Fibroblast of skin of left biceps (primary cell): ENCODE measurements at places on chromosomes 1 and 21.

- DNase-seq: no peak
Observed at GRCh38 chr1:63821091-63822005, 47.5 kb downstream of the ROR1 start.

DNA sequence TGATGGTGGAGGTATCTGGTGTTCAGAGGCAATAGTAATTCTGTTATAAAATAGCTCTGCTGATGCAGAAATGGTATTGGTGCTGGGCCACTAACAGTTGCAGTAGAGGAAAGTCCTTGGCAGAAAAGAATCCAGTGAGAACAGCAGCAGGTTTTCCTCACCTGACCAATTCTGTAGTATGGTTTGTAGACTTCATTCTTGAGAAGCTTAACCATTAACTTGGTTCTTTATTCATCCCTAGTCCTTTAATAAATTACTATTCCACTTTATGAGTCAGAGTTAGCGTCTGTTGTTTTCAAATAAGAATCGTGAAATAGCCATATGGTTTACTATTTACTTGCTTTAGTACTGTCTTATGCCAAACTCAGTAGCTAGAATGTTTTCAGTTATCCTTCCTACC, 128.5 kb upstream of the SERTAD4 start:
- no peak for DNase-seq

- DNase-seq: no peak
Observed at GRCh38 chr1:211328866-211329475, 2.3 kb downstream of the TRAF5 start.

DNA sequence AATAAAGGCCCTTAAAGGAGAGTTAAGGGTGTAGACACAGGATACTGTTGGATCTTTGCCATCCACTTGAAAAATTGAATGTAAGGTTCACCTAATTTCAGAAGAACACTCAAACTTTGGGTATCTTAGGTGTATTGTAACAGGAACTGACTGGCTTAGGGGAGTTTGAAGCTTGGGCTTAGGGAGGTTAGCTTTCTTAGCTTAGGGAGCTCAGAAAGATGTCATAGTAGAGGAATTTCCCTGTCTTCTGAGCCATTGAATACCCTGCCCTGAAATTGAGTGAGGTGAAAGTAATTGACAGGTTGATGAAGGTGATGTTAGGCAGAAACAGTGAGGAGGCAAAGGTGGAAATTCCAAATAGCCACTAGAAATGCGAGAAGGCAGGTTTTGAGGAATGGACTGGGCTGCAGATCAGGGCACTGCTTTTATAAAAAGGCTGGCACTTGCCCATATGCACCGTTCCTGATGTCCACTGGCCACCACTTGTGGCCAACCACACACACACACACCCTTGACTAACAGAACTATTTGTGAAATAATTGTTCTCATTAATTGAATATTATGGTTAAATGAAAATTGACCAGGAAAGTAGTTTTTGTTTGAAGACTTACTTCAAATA, 16.5 kb downstream of the BACH1 start:
- no peak for DNase-seq

DNA sequence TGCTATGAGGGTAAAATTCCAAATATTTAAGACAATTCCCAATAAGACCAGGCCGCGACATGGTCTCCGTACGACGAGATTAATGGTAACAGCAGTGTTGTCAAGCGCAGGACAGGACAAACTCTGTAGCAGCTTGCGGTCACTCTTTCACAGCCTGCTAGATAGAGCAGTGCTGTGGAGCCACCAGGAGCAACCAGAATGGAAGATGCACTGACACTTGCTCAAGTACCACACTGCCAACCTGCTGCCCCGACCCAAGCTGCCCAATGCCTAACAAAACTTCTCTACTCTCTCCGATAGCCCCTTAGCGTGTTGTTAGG, 636 bp downstream of the WARS2 start:
- no peak for DNase-seq

GRCh38 chr1:234987415-234988154, 141.1 kb downstream of the TOMM20 start:
- peak; percentile 67 for DNase-seq

- DNase-seq: no peak
Observed at GRCh38 chr1:180137776-180138175, 16.9 kb upstream of the QSOX1 start.

DNA sequence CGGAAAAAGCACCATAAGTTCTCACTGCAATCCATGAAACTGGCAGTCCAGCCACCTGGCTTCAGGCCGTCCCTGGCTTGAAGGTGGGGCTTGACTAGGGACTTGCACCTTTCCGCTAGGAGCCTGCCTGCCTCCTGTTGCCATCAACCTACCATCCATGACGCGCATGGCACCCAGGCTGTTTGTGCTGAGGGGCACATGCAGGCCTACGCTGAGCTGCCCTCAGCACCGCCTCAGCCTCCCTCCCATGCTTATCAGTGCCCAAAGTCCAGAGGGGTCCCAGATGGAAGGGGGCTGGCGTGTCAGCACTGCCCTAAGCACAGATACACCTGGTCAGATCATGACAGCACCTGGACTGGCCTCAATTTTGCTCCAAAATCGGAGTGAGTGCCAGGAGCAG, 190.2 kb upstream of the LYPLAL1 start:
- DNase-seq: no peak

- DNase-seq: no peak
Observed at GRCh38 chr1:62672029-62672428, 16.2 kb downstream of the DOCK7 start.

- DNase-seq: no peak
Observed at GRCh38 chr1:213393860-213394259, 342.8 kb downstream of the RPS6KC1 start.

- no peak for DNase-seq
Observed at GRCh38 chr1:202170726-202171125, 10.3 kb upstream of the PTPN7 start.

GRCh38 chr1:177236962-177237361, 66.2 kb downstream of the BRINP2 start:
- no peak for DNase-seq

GRCh38 chr1:200081151-200081968, 53.9 kb downstream of the NR5A2 start:
- DNase-seq: no peak

- DNase-seq: no peak
Observed at GRCh38 chr21:25734654-25734903, 125 bp downstream of the ATP5PF start.

- DNase-seq: no peak
Observed at GRCh38 chr1:73980324-73981040, 217.5 kb downstream of the LRRIQ3 start.

DNA sequence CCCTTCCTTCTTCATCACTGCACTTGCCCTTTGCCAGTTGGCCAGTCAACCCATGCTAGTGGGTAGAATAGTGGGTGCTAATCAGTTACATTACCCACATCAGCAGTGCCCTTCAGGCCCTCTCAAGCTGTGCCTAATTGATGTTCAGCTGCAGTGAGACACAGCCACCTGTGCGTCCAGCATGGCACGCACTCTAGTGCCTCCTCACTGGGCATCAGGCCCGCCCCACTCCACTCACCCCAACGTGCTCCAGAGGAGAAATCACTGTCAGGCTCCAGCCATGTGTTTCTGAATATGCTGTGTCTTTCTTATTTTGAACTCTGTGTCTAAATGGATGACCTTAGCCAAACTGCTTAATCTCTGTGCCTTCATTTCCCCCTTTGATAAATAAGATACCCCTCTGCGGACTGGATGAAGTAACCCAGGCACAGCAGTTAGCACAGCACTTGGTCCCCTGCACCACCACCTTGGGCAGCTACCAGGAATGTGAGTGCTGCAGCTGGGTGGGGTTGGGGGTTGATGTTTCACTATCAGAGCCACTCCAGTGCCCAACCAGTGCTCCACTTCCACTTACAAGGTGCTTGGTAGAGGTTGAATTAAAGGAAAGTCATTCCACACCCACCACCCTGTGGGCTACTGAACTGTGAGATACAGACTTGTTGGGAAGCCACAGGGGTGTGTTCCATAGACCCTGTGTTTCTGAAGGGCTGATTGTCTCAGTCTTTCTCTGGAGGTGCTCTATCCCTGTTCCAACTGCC, 8.9 kb upstream of the ADORA3 start:
- no peak for DNase-seq

GRCh38 chr1:94898491-94899385, 28.2 kb downstream of the CNN3 start:
- DNase-seq: no peak

- no peak for DNase-seq
Observed at GRCh38 chr1:225467193-225468020, 39.6 kb upstream of the LBR start.

DNA sequence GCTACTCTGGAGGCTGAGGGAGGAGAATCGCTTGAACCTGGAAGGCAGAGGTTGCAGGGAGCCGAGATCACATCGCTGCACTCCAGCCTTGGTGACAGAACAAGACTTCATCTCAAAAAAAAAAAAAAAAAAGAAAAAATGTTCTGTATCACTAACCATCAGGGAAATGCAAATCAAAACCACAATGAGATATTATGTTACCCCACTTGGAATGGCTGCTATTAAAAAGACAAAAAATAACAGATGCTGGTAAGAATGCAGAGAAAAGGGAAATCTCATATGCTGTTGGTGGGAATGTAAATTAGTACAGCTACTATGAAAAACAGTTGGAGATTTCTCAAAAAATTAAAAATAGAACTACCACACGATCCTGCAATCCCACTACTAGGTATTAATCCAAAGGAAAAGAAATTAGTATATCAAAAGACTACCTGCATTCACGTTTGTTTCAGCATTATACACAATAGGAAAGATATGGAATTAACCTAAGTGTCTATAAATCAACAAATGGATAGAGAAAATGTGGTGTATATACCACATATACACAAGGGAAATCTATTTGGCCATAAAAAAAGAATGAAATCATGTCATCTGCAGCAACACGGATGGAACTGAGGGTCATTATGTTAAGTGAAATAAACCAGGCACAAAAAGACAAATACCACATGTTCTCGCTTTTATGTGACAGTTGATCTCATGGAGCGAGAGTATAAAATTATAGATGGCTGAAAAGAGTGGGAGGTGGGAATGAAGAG, 62.6 kb downstream of the ABL2 start:
- peak; percentile 57 for DNase-seq

DNA sequence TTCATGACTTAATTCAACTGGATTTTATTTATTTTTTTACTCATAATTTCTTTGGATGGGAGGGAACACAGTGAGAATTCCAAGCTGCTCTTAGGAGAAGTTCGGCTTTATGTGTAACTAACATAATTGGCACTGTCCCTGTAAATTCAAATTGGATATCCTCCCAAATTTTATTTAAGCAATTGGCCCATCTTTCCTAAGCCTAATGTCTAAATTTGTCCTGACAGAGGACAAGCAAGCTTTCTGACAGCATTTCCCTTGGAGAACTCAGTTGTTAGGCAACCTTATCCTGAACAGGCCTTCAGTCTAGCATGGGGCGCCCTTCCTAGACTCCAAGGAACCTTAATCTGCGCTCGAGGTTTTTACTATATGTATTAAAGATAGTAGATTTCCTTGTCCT, 550.3 kb downstream of the NUF2 start:
- no peak for DNase-seq

GRCh38 chr1:206010060-206010459, 6.9 kb upstream of the RAB7B start:
- DNase-seq: no peak

DNA sequence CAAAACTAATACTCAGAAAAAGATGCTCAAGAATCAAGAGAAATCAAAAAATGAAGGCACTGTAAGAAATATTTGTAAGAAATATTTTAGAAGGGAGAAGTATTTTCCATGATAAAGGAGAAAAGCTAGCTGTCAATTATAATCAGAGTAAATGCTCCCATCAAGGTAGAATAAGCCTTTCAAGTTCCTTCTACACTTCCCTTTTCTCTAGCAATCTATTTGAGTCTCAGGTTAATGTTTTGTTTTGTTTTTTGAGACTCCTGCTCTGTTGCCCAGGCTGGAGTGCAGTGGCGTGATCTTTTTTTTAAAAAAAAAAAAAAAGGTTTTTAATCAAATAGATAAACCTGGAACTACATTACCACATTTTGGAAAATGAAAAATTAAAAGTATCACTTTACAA, 33.3 kb downstream of the PUM1 start:
- no peak for DNase-seq

- DNase-seq: no peak
Observed at GRCh38 chr1:222123111-222123510, 381.2 kb upstream of the DUSP10 start.

GRCh38 chr1:232550007-232550406, 79.9 kb downstream of the SIPA1L2 start:
- no peak for DNase-seq

DNA sequence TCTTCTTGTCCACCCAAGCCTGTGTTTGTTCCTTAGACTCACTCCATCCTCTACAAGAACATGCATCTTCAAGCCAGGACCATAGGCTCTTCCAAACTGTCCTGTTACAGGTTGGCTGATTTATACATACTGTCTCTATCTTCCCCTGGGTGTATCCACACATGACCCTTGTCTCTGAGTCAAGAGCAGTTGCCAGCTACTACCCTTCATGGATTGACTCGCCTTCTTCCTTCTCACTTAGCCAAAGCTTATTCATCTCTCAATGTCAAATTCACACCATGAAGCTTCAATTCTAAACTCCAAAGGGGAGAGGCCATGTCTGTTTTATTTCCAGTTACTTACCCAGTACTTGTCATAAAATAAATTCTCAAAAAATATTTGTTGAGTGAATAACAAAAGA, 64.1 kb upstream of the CACHD1 start:
- DNase-seq: no peak

DNA sequence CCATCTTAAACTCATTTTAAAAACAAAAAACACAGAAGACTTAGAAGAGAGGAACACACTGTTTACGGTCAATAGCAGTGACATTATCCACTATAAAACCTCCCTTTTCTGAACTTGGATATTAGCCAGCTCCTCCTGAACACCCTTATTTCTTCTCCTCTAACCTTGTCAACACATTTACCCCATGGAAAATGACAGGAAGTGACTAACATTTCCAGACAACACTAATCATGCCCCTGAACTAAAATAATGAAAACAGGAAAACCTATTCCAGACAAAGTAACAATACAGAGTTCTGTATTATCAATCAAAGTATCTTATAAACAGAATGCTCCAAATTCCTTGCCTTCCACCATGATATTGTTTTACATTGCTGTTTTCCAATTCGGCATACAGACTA, 45.3 kb downstream of the PALMD start:
- no peak for DNase-seq

- no peak for DNase-seq
Observed at GRCh38 chr1:109425391-109426280, 612 bp downstream of the PSMA5 start.

GRCh38 chr1:223717123-223717522, 4.8 kb downstream of the CAPN2 start:
- no peak for DNase-seq

GRCh38 chr1:24483441-24483840, 19.2 kb upstream of the RCAN3 start:
- DNase-seq: no peak

GRCh38 chr1:41560931-41561330, 76.4 kb upstream of the EDN2 start:
- DNase-seq: no peak

GRCh38 chr1:175479521-175480342, 263.7 kb downstream of the TNR start:
- DNase-seq: no peak

DNA sequence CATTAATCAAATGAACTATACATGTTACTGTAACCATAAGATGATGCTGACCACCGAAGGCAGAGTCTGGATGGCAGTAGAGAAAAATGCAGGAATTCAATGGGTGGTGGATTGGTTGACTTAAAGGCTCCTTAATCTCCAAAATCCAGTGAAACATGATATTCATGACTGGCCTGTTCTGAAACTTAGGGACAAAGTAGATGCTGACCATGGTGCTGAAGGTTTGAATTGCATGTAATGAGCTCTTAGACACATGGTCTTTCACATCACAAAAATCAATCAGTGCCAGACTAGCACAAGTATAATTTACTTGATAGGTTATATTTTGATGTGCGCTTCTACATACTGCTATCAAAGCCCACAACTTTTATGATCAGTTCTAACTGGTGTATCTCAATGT, 30.9 kb upstream of the NTMT2 start:
- no peak for DNase-seq
